ENCODE measurements at places on chromosomes 6 and 20.

GRCh38 chr20:32967961-32968457, 36.2 kb downstream of the SUN5 start:
- no peak for DNase-seq

GRCh38 chr20:46789339-46790028, 80.0 kb downstream of the SLC2A10 start:
- DNase-seq, result no peak

DNA sequence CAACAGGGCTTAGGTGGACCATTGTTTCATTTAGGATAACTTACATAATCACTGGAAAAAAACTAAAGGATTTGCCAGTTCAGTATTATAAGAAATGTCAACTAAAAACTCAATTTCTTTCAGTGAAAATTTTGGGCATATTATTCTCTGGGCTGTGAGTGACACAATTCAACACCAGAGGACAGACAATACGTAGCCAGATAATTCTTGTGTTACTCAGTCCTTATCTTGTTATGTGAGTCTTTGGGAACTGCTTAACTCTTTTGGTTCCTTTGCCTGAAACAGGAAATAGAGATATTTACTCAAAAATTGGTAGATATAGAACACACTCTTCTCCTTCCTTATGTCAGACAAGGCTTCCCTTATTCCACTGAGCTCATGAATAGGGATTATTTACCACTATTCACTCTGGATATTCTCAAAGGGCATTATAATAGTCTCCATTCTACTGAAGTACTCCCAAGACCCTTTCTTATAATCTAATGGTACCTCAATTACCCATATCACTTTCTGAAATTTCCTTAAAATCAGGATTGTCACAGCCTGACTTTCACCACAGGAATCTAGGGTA, 4.9 kb upstream of the BEND6 start:
- DNase-seq, result no peak

DNA sequence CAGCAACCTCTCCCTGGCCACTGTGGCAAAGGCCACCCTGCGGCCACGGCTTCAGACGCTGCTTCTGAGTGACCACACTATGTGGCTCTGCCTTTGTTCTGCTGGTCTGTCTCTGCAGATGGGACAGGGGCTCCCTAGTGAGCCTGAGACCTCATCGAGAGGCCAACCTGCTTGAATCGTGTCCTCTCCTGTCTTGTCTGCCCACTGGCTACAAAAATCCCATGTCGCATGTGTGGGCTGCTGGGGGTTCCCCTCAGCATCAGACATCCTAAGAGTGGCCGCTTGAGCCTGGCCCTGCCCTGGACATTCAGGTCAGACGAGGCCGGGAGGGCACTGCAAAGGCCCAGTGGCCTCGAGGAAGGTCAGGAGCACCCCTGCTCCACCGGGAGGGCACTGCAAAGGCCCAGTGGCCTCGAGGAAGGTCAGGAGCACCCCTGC, 222.9 kb downstream of the DLL1 start:
- no peak for DNase-seq

DNA sequence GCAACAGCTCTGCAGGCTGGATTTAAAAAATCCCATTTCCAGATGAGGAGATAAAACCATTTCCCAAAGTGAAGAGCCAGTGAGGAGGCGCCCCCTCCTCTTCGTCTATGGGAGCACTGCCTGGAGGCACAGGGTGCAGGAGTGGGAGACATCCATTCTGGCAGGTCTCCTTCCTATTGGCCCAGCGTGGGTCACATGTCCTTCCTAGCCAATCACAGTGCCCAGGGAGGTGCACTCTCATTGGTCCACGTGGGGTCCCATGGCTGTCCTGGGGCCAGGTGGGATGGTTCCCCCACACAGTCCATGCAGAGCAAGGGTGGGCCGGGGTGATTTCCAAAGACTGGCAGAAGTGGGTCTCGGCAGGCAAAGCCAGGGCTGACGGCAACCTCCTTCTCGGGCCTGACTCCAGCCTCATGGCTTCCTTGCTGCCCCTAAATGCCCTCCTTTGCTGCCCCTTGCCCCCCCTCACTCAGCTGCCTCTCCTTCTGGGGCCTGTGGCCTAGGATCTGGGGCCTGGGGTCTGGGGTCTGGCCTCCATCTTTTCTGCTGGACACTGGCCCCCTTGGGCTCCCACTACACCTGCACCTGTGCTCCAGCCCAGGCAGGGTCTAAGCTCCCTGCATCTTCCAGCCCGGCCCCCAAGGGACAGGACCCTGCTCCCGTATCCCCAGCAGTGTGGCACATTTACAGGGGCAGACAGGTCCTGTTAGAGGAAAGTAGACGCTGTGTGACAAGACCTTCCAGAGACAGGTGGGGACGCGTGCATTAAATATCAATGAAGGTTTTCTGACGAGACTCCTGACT, 231.7 kb downstream of the TAF4 start:
- no peak for DNase-seq

DNA sequence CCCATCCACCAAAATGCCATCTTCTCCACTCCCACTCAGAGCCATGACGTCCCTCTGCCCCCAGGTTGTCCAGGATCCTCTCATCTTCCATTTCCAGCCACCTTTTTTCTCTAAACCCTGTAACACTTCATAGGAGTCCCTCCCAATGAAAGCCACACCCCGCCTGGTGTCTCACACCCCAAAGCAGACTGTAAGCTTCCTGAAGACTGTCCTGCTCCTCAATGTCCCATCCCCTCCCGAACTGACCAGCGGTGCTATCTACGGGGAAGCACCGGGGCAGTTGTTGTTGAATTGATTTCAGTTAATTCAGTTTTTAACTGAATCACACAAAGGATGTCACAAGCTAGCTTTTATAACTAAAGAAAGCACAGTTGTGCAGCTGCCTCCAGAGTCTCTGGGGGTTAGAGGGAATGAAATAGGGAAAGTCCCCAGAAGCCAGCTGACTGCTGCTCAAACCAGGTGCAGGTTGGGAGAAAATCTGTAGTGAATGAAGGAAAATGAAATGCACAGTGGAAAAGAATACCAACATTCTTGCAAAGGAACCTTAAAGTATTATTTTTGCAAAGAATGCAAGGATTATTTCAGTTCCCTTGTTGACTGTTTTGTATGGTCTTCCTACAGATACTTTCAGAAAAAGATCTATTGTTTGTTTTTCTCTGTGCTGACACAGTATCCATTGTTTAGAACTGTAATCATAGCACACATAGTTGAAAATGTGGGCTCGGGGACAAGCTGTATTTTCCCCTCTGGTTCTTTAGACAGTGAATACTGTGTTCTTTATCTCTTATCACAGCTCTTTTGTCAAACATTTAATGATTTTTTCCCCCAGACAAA, 222.6 kb upstream of the QKI start:
- no peak for DNase-seq

All from epithelial cell of prostate (primary cell).